ENCODE measurements at places on chromosomes 5 and 9.

DNA sequence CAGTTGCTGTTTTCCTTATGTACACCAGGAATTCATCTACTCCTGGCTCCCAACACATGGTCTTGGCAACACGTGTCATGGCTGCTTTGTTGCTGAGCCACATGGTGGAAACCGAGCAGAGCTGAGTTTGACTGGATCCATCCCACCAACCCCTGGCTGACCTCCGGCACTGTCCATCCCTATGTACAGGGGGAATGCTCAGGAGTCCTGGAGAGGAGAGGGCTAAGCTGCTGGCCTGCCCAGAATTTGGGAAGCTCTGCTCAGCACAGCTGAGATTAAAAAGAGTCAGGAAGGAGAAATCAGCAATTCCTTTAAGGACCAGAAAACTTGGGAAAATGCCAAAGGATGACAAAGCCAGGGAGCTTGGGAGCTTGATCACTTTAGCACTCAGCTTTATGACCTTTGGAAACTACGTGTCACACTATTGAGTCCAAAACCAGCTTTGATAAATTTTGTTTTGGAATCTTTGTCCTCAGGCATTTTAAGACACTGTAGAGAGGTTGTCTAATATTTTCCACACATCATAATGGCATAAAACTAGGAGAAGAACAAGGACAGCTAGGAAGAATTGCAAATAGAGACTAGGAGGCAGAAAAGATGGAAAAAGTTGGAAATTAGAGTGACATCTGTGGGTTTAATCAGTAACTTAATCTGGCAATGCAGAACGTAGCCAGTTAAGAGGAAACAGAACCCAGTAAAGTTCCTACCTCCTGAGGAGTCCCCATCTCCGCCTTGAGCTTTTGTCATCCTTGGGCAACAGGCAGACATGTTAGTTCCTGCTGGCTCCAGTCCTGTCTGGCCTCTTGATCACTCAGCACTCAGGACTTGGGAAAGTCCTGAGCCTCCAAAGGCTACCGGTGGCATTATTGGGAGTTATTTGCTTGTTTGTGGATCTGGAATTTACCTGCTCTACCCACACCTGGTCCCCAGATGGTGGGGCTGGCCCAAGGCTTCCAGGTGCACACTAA, 62.5 kb upstream of the PLPP1 start:
- DNase-seq: no peak

GRCh38 chr5:38793099-38793498, 52.7 kb upstream of the OSMR start:
- DNase-seq: no peak

- peak; percentile 11 for DNase-seq
Observed at GRCh38 chr9:69379270-69379982, 54.4 kb downstream of the ENTREP1 start.

- DNase-seq: no peak
Observed at GRCh38 chr5:90173299-90174030, 236.1 kb downstream of the CETN3 start.

DNA sequence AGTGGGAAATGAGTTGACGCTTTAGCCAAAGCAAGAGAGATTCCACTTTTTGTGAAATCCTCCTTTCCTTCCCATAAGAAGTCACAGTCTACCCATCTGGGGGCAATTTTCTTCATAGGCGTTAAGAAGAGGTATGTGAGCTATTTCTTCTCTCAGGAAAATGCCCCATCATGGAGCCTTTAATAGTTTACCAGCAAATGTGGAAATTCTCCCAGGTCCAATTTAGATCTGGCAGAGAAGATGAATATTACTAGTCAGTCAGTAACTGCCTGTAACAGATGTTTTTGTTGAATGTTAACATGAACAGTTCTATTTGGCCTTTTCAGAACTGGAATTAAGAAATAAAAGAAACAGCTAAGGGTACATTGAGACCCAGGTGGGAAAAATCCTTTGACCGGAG, 156.4 kb upstream of the RFX3 start:
- no peak for DNase-seq

- DNase-seq: peak; percentile 43
Observed at GRCh38 chr5:116605310-116606070, 30.9 kb upstream of the SEMA6A start.

DNA sequence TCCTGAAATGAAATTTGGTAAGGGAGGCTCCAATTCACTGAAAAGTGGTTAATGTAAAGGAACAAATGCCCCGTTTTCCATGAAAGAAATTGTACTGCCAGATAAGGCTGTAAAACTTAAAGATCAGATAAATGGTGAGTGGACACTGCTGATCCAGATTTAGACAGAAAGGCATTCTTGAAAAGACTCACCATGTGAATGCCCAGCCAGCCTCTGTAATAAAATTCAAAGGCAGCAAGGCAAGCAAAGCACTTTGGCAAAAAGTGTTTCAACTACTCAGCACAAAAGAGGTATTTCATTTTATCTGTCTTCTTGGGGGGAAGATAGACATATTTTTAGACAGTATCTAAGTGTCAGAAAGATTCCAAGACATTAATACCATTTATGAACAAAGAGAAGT, 133.6 kb downstream of the MLLT3 start:
- DNase-seq: no peak

DNA sequence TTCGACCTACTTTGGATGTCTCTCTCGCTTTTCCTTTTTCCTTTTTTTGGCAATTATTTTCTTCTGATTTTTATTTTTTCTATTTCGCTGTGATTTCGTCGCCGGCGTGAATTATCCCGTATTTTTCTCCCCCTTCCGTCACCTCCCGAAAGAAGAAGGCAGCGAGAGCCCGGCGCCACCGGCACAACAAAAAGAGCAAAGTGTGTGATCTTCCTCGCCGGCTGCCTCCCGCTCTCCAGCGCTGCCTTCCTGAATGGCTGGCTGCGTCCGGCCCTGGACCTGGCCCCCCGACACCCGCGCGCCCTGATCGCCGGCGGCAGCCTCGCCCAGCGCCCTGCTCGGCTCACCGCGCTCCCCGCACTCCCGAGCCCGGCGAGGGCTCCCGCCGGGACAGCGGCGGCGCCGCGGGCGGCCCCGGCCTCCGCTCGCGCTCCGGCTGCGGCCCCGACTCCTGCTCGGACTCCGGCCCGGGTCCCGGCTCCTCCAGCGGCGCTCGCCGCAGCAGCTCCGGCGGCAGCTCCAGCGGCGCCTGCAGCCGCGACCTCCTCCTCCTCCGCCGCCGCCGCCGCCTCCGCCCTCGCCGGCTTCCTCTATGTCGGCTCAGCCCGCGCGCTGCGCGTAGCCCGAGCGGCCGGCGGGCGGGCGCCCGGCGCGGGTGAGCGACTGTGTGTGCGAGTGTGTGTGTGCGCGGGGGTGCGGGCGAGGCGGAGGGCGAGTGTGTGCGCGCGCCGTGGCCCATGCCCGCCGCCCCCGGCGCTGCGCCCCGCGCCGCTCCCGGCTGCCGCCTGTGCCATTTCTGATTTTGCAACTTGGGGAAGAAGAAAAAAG, 960 bp downstream of the NR2F1 start:
- no peak for DNase-seq

DNA sequence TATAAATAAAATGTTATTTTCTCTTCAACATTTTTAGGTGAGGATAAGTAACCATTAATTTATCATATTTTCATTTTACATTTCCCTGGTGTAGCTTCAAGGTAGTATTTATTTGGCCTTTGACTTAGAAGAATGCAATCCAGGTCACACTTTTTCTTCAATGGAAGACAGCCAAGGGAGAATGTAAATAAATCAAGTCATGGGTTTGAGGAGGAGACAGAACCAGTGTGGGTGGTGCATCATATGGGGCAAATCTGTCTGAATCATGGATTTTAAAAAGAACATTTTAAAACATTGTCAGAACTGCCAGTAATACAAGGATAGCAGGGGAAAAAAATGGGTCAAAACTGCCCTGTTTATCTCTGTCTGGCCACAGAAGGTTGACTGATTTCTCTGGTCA, 229.5 kb downstream of the FAM114A2 start:
- no peak for DNase-seq

- no peak for DNase-seq
Observed at GRCh38 chr5:147375151-147375550, 134.7 kb downstream of the DPYSL3 start.

DNA sequence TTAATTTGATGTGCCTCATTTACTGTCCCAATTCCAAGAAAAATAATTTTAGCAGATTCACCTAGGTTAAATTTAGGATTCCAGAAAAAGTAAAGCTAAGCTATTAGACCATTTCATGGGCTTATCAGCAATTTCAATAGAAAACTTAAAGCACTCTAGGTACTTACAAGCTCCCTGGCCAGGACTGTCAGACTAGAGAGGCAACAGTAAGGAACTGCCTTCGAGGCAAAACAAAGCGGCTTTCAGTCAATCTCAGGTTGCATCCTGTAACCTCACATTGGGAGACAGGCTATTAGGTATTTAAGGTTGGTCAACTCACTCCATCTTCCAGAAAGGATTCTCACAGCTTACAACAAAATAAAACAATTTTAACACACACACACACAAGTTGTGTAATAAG, 48.7 kb upstream of the FSD1L start:
- DNase-seq: no peak
